Fibroblast of skin of abdomen (primary cell): ENCODE measurements at places on chromosomes 2 and 18.

- no peak for DNase-seq
These were observed 81.3 kb downstream of the CERKL start for GRCh38 chr2:181575650-181576025.

GRCh38 chr2:238890618-238891456, 43.0 kb downstream of the TWIST2 start:
- no peak for DNase-seq

GRCh38 chr2:156430980-156431358, 5.2 kb upstream of the GPD2 start:
- peak; percentile 60 for DNase-seq

DNA sequence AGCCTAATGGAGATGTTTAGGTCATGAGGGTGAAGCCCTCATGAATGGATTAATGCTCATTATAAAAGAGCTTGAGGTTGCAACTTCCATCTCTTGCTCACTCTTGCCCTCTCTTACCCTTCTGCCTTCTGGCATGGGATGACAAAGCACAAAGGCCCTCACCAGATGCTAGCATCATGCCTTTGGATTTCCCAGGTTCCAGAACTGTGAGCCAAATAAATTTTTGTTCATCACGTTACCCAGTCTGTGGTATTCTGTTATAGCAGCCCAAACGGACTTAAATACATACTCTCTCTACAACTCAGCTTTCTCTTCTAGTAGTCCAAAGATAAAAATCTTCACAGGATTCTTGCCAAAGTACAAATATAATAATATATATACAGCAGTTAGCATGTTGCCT, 75.8 kb downstream of the LNPK start:
- peak; percentile 50 for DNase-seq

DNA sequence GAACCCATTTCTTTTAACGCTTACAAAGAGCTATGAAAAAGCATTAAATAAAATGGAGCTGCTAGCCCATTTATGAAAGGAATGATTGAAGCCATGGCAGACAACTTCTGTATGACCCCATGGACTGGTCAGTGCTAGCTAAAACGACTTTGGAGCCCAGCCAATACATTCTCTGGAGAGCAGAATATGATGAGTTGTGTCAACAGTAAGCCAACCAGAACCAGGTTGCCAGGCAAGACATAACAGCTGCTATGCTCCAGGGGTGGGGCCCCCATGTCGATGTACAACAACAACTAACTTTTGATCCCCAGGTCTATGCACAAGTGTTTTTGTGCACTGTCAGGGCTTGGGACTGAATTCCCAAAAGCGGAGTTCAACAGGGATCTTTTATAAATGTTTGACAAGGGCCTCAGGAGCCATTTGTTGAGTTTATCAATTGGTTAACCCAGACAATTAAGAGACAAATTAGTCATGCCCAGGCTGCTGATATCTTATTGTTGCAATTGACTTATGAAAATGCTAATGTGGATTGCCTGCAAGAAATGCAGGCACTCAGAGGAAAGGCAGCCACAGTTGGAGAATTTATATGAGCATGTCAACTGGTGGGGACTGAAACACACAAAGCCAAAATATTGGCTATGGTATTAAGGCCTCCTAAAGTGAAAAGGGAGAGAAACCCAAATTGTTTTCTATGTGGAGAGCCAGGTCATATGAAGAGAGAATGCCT, 64.6 kb upstream of the MYO3B start:
- DNase-seq: no peak

DNA sequence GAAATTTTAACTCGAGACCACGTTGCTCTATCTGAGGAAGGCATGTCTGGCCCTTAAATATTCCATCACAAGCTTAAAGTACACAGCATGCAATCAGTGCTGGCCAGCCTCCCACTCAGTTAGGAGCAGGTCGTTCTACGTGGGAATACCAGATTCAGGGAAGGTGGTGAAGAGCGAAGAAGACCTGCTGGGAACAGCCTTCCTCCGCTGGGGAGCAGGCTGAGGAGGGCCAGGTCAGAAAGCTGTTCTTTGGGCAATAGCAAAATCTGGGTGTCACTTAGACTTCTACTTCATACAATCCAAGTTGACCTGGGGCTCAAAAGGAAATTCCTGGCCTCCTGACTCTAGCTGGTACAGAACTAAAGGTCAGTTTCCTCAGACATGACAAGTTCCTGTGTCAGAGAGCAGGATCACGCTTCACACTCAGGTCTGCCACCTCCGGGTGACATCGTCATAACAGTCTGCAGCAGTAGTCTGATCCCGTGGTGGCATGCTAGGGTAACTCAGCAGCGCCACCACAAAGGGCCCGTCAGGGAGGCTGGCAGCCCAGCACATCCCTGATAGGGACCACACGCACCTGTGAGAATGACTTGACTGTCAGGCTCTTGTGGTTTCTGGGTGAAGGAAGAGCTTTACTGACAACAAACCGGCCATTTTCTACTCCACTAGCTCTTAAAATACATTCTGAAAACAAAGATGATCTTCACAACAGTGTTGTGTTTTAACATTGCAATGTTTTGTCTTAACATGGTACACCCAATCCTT, 35.2 kb upstream of the NAPG start:
- no peak for DNase-seq

- no peak for DNase-seq
These were observed 40.9 kb downstream of the RNF144A start for GRCh38 chr2:6957910-6958615.

- no peak for DNase-seq
These were observed 99.1 kb downstream of the EDAR start for GRCh38 chr2:108889907-108890306.

- peak; percentile 4 for DNase-seq
These were observed 104.2 kb downstream of the TGIF1 start for GRCh38 chr18:3554091-3554601.

DNA sequence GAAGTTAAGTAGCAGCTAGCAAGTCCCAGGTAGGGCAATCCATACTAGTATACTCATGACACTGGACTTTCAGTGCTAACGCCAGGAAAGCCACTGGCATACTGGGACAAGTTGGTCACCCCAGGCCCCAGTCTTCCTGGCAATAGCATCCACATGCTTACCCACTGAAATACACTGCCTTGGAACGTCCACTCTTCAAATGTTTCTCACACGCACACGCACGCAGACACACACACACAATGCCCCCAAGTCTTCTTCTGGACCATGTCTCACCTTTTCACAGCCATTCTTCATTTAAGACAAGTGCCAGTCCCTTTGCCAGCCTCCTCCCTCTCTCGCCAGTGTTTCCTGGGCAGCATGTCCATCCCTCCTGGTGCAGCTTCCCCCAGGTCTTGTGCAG, 8.7 kb upstream of the TEX261 start:
- DNase-seq: no peak

DNA sequence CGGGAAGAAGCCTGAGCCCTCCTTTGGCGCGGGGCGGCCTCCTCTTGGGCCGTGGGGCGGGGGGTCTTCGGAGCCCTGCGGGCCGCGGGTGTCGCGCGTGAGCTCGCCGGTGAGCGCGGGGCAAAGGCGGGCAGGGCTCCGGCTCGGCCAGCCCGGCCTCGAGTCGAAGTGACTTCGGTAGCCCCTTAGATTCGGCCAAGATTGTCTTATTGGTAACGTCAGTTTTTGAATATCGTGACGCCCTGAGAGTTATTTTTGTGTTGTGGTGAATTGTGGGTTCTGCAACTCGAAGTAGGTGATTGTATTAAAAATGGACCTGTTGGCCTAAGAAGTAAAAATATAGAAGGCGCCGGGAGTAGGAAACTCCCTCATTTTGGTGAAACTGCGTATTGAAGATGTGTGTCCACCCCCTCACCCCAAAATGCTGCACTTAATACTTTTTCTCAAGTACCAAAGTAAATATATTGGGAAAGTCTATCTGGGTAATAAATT, 669 bp downstream of the MARCHF7 start:
- DNase-seq: peak; percentile 10

DNA sequence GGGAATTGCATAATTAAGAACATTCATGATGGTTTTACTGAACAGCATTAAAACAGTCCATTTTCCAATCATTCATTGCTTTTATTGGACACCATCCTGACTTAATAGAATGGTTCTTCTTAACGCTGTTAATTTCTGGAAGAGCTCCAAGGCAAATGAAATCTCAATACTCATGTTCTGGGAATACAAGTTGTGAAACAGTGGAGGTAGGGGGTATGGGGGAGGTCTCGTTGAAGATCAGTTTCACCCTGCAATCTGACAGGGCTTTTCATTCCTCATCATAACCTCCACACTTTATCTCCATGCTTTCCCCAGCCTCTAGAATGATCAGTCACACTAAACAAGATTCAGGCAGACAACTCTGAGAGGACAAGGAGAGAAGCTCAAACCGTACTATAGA, 113.6 kb downstream of the ETAA1 start:
- DNase-seq: peak; percentile 79

GRCh38 chr18:43846299-43846698, 569.0 kb upstream of the SYT4 start:
- no peak for DNase-seq
